ELR (cell line): ENCODE measurements at places on chromosomes 3 and 15.
A peak's percentile ranks its signal among the peaks of the same experiment; 100 is the strongest.

DNA sequence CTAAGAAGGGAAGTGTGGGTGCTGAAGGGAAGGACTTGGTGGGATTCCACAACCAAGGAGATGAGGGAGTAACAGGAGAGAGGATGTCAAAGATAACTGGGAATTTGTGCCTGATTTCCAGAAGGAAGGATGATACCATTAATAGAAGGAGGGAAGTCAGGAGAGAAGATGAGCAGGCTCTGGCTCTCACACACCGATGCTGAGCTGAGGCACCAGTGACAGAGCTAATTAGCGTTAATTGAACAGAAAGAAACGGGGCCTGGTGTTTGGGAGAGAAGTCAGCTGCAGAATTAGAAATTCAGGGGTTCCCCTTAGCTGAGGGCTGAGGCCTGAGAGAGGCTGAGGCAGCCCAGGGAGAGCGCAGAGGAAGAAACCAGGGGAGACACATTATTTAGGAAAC is 11.9 kb upstream of the PDIA5 start:
- no peak for DNase-seq

GRCh38 chr3:185153171-185153771 is 411 bp upstream of the C3orf70 start:
- no peak for DNase-seq

- DNase-seq = no peak
Observed at GRCh38 chr3:42605546-42606173, 5.2 kb downstream of the NKTR start.

- peak; percentile 84 for DNase-seq
Observed at GRCh38 chr3:72892081-72892775, 4.4 kb downstream of the GXYLT2 start.

GRCh38 chr3:187809612-187809991 is 64.3 kb upstream of the BCL6 start:
- no peak for DNase-seq

DNA sequence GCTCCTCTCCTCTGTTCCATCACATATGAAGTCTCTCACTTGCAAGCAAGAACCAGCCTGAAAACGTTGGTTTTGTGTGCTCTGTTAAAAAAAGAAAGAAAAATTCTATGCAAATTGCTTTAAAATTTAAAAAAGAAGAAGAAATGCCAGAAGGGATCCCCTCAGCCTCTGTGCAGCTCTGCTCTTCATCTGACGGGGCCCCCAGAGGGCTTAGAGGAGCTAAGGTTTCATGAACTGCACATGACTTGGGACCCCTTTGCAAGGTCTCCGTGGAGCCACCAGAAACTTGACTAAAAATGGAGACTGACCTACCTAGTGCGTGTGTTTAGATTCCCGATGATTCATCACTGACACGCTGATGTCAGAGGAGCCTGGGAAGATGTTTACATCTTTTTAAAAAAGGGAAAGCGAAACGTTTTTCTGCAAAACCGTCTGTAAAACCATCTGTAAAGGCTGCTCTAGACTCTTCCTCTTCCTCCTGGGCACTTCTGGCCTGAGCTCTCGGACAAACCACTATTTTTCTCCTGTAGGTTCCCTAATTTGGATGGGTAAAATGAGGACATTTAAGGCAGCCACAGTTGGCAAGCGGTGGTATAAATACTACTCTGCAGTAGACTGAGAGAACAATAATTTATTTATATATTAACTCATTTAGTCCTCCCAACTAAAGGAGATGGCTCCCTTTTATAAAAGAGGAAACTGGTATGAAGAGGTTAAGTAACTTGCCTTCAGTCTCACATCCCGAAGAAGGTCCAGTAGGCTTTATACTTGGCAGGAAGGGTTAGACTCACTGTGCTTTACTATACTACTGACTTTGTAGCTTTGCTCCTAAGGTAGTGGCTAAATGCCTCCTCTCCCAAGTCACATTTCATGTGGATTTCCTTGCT is 67.2 kb upstream of the POLG start:
- DNase-seq = peak; percentile 80

GRCh38 chr3:172581757-172582166 is 58.5 kb upstream of the TNFSF10 start:
- no peak for DNase-seq

GRCh38 chr3:118705487-118706219 is 329.0 kb downstream of the IGSF11 start:
- DNase-seq = no peak

- DNase-seq = no peak
Observed at GRCh38 chr3:171248426-171249111, 211.6 kb downstream of the TNIK start.

DNA sequence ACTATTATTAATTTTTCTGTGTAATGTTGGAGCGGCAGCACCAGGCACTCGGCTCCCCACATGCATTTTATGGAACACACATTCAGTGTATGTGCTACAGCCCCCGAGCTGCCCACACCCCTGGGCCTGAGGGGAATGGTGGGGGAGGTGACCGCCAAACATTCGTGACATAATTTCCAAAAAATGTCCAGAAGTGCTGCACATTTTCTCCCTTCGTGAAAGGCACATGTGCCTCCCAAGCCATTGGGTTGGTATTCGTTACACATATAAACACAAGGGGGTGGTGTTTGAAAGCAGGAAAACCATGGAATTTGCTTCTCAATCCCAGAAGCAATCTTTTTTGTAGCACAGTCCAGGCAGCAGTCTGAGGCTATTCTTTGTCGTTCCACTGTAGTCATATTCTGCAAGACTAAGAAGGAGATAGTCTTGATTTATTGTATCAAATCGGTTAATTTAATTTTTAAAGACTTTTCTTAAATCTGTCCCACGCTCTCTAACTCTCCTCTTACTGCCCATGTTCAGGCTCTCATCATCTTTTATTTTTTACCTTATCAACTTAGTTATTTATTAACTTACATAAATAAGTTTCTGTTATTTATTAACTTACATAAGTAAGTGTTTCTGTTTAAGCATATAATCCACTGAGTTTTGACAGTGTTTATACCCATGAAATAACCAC is 39.2 kb upstream of the POLR2M start:
- DNase-seq = peak; percentile 84

DNA sequence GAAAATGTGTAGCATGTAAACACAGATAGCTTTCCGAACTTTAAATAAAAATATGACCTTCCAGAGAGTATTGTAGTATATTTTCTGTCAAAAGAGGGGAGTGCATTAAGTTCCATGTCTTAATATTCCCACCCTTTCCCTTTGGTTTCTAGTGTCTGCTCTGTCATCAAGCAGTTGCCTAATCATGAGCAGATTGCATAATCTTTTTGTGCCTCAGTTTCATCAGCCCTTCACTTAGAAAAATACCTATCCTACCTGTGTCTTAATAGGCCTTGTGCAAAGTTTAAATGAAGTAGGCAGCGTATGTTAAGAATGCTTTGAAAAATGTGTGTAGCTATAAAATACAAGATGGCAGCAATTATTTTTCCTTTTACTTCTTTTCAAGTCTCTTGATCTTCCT is 52.8 kb downstream of the CALML4 start:
- DNase-seq = no peak

DNA sequence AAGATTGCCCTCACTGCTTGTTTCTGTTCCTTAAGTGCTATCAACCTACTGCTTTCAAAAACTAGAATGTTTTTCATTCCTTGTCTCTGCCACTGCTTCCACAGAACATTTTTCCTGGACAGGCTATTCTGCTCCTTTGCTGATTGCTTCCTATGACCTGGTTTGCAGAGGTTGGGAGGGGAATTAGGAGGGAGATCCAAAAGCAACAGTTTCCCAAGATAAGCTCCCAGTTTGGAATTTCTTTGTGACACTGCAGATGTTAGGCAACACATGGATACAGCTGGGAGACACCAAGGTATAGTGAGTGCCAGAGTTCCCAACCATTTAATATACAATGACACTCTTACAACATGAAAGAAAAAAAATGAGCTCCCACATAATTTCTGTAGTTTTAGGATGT is 1036.5 kb downstream of the ROBO2 start:
- DNase-seq = no peak

DNA sequence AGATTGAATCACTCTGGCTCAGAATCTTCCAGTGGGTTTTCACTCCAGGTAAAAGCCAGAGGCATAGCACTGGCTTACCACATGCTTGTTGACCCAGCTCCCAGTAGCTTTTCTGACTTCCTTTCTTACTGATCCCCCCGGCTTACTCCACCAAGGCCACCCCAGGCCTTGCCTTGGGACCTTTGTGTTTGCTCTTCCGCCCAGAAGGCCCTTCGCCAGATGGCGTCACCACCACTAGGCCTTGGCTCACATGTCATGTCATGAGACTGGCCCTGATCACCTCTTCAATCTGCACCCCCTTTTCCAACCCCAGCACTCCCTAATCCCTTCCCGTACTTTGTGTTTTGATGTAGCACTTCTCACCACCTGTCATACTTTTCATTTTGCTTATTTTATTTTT is 98.5 kb upstream of the UMPS start:
- no peak for DNase-seq

DNA sequence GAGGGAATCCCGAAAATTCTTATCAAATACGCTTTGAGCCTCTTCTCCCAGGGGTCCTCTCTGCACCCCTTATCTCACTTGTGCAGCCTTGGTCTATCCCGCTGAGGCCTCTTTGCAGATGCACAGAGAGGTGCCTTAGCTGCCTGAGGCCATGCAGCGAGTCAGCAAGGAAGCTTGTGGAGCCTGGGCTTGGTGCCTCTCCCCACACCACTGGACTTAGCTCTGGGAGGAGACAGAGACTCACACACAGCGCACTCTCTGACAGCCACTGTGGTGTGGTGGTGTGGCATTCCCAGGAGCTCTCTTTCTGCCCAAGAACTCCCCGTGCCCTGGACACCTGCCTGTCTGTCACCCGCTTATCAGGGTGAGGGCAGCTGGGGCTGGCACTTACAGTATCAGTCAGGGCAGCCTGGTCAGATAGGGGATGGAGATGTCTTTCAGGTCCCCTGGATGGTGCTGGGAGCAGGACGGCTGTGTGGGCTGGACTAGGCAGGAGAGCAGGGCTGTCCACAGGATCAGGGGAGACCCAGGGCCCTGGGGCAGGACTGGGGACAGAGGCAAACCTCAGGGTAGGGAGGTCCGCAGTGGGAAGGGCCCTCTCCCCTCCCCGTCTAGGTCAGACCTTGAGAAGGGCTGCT is 10.2 kb upstream of the LINGO1 start:
- peak; percentile 27 for DNase-seq

- no peak for DNase-seq
Observed at GRCh38 chr15:87634361-87634760, 622.2 kb downstream of the NTRK3 start.

GRCh38 chr3:50139718-50140423 is 15.3 kb upstream of the SEMA3F start:
- no peak for DNase-seq

- DNase-seq = peak; percentile 66
Observed at GRCh38 chr3:40546816-40547215, 22.1 kb downstream of the ZNF621 start.

DNA sequence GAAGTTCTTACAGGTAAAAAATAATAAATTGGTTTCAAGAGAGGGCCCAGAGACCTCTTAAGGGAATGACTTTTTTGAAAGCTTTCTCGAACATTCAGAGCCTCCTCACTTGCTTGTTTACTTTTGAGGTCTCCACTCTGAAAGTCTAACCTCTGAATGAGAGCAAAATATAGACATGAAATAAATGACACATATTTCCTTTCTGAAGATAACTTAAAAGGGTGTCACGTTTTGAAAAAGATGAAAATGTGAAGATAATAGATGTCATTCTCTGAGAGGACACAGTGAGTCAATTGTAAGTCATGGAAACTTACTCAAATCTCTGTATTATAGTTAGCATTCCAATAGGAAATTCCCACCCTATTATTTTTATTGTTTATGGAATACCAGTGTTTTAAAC is 44.6 kb downstream of the HACD2 start:
- DNase-seq = peak; percentile 61

DNA sequence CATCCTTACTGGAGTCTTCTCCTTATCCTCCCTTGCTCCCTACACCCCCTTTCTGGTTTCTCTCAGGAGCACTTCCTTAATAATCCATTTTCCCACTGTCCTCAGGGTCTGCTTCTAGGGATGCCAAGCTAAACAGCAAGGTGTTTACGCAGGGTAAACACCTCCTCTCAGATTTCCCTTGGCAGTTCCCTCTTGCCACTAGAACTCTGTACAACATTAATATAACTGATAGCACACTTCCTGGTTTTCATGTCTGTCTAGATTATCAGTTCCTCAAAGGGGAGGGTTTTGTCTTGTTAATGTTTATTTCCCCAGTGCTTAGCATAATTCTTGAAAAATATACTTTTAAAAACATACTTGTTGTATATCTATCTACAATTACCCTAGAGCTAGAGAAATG is 118.0 kb upstream of the SLC24A5 start:
- no peak for DNase-seq

DNA sequence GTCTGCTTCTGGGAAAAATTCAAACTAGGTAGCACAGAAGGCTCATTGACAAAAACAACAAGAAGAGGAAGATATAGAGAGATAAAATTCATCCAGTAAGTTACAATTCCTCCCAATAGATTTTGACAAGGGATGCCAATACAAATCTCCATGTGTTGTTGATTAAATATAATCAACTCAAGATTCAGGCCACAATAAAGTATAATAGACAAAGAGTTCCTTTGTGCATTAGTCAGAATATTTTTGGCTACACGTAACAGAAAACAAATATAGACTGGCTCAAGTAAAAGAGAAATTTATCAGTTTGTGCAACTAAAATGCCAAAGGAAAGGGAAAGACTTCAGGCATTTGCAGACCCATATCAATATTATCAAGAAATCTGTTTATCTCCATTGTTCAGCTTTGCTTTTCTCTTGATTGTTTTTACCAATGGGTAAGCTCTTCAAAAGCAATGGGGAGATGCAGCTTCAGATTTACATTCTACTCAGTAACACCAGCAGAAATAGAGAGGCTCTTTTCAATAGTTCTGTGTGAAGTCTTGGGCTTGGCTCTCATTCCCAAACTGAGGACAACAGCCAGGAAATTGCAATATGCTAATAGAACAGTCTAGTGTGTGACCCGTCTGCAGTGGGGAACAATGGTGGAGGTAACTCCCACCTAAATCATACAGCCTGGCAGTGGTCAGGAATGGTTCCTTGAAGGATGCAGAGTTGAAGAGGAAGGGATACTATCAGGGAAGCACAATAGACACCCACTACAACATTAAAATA is 77.6 kb upstream of the PROK2 start:
- no peak for DNase-seq

DNA sequence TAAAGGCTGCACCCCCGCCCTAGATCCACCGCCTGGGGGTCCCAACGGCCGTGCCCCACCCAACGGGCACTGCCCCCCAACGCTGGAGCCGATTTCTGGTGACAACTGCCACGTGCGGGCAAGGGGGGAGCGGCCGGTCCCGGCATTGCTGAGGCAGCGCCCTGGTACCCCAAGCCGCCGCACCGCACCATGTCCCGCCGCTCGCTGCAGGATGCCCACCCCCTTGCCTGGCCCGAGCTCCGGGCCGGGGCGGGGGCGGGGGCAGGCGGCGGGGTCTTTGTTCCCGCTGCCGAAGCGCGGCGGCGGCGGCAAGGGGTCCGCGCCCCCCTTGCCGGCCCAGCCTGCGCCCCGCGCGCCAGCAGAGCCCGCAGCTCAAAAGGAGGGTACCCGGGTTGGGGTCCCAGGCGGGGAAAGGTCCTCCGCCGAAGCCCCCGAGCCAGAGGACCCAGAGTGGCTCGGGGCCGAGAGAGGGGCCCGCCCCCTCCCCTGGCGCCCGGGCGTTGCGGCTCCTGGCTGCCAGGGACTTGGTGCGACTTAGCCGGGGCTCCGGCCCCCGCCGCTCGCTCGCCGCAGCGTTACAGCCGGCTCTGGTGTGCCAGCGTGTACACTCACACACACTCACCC is 678 bp downstream of the SEMA7A start:
- no peak for DNase-seq

- peak; percentile 94 for DNase-seq
Observed at GRCh38 chr3:15205934-15206661, at the start of gene CAPN7. Gene CAPN7, plus strand, starts transcription at chr3:15206246. Its CDS starts 250 bp downstream, at chr3:15206496.
